ENCODE measurements at places on chromosomes 7 and 10.

GRCh38 chr10:6022660-6023059 is 39.5 kb downstream of the IL2RA start:
- no peak for DNase-seq

- no peak for DNase-seq
These were observed 1208.0 kb downstream of the SORCS1 start for GRCh38 chr10:105956550-105956949.

- no peak for DNase-seq
These were observed 39.4 kb upstream of the NPFFR1 start for GRCh38 chr10:70323138-70323696.

- no peak for DNase-seq
These were observed 3.5 kb upstream of the GNGT1 start for GRCh38 chr7:93902777-93903423.

DNA sequence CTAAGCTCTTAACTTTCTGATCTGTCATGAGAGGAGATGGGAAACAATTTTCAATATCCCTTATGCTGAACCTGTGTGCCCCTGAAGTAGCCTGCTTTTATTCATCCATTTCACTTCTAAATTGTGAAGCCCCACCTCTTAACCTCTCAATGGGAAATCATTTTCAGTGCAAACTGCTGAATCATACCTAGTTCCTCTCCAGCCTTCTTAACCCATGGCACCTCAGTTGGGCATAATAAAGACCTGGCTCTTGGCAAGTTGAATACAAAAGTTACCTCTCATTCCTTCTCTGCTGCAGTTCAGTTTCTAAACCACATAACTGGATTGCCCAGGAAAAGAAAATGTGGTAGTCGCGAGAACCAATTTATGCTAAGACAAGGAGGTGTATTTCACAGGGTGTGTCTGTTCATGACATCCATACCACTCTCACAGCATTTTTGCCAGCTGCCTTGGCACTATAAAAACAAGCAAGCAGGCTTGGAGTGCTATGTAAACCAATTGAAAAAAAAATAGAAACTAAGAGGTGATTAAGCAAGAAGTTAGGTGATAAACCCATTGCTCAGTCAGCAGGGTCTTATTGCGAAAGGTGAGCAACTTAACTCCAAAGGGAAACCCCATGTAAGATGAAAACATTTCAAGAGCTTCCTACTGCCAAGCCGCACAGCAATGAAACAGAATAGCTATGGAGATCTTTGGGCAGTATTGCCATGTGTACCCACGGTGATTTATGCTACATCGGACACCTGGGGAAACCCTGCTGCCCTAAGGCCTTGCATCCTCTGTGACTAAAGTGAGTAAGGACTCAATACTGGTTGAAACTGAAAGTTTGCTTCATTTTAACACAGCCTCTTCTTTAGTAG is 57.0 kb upstream of the DKK1 start:
- DNase-seq, result no peak

Data from aorta (tissue), 5 donors.